Stimulated activated CD4-positive, alpha-beta T cell treated with anti-CD3 and anti-CD28 coated beads, Interleukin-4, amount 100 ng/mL, for 4 hours (primary cell): ENCODE measurements at places on chromosomes 4 and X.
A peak's percentile ranks its signal among the peaks of the same experiment; 100 is the strongest.

DNA sequence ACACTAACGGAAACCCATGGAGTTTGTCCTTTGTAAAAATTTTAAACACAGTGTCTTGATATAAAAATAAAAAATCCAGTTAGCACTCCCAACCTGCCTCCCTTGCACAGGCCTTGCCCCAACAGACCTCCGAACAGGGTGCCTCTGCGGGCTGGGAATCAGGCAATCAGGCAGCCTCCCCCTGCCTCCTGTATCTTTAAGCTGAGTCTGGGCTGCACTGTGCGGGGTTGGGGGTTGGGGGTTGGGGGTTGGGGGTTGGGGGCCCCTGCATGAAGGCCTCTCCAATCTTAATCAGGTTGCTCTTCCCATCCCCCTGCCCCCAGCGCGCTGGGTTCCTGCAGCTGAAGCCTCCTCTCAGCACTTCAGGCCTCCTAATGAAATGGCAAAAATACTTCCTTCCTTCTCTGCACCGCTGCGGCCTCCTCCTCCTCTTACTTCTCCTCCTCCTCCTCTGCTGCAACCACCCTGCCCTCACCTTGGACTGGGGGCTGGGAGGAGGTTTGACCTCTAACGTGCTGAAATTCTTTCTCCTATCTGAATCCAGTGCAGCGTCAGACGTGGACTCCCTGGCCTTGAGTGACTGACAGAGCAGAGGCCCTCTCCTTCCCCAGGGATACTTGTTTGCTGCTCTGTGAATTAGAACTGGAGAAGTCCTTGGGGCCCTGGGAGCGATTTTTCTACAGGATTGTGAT is 26.6 kb downstream of the NLGN3 start:
- no peak for DNase-seq

GRCh38 chrX:23773601-23774175 is 9.3 kb upstream of the SAT1 start:
- no peak for DNase-seq

DNA sequence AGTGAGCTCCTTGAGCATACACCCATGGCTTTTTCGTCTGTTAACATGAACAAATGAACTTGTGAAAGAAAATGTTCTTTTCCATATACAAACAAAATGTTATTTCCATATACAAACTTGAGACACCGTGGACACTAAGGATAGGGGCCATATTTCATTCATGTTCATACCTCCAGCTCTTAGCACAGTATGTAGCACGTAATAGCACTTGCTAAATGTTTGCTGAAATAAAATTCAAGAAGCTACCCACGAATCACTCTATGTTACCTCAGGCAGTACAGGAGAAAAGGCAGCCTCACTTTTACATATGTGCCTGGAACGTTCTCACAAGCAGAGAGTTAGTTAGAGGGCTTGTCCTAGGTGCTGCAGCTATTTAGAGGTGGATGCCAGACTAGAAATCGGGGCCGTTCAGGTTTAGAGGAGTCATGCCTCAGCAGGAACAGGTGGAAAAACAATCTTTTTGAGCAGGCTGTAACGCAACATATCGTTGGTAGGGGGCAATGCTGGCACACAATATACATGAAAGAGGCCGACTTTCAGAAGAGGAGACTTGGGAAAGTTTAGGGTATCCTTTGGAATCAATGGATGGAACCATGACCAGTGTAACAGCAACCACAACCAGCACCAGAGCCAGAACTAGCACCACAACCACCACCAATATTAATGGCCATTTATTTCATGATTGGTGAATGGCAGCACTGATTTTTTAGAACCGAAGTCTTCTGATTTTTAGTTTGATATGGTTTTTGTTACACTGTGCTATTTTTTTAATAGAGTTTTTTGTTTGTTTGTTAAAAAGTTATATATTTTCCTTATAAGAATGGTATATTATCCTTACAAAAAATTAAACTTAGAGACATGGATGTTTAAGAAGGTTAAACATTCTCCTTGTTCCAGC is 14.8 kb upstream of the PAQR3 start:
- DNase-seq: no peak

- DNase-seq: no peak
Observed at GRCh38 chr4:52711272-52711671, 40.0 kb downstream of the ERVMER34-1 start.

DNA sequence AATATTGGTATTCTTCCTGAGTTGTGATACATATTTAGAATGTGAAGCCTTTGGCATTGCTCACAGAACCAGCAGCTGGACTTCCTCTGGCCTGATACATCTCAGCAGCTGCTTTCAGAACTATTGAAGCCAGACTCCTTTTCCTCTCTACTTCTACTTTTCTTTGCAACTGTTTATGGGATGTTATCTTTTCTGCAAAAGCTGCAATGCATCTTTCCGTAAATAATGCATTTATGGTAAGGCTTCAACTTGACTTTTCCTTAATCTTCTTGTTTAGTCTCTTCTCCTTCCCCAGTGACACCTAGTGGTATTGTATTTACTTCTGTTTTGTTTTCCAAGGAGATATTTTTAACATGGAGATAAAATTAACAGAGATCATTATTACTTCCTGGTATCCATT is 1548.7 kb downstream of the PCDH7 start:
- DNase-seq: no peak

DNA sequence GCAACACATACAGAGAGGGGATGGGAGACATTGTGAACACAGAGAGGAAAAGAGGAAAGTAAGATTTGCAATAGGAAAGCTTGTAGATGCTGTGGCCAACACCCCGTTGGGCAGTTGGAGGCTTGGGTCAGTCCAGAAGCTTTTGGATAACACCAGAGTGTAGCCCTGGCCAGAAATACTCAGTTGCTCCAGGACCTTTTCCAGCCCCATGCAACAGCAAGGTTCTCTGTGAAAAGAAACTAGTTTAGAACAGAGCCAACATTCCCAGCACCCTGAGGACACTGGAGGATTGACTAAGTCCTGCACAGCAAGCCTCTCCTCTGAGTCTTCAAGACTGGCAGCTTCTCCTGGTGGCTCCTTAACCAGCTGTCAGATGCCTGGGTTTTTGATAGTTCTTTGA is 27.9 kb upstream of the NAF1 start:
- no peak for DNase-seq

DNA sequence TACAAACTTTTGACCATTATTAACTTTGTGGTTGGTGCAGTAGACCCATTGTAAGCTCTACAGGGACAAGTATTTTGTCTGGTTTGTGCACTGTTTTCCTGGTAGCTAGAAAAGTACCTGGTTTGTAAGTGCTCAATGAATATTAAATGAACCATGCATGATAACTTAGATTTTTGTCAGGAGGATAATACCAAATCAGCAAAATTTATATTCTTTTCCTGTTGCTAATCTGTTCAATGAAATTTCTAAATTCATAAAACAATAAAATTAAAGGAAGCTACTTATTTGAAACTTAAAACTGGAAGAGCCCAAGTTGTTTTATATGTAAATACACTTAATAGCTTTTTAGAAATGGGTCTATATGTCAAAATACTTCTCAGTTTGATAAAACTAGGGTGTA is 17.6 kb downstream of the HSPA4L start:
- no peak for DNase-seq

DNA sequence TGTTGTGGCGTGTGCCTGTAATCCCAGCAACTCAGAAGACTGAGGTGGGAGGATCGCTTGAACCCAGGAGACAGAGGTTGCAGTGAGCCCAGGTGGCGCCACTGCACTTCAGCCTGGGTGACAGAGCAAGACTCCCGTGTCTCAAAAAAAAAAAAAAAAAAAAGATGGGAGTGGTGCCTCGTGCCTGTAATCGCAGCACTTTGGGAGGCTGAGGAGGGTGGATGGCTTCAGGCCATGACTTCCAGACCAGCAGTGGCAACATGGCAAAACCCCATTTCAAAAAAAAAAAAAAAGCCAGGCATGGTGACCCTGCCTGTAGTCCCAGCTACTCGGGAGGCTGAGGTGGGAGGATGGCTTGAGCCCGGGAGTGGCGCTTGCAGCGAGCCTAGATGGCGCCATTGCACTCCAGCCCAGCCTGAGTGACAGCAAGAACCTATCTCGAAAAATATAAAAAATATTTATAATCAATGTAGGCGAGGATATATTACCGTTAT is 27.0 kb downstream of the EIF2S3 start:
- DNase-seq: peak; percentile 35

- DNase-seq: no peak
Observed at GRCh38 chr4:167939863-167940616, 152.3 kb upstream of the ANXA10 start.

GRCh38 chr4:70425306-70425705 is 27.6 kb downstream of the OPRPN start:
- no peak for DNase-seq

- no peak for DNase-seq
Observed at GRCh38 chr4:134883831-134884449, 682.4 kb upstream of the PABPC4L start.

DNA sequence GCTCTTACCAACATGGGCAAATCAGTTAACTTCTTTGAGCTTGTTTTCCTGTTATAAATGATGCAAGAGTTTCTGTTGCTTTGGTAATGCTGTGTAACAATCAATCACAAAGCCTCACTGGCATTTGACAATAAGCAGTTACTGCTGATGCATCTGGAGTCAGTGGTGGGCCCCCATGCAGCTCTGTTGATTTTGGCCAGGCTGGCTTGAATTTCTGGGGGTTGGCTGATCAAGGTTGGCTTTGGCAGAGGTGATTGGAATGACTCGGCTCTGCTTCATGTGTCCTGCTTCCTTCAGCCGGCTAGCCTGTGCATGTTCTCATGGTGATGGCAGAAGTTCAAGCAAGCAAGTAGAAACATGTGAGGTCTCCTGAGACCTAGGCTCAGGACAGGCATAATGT is 90.4 kb downstream of the PHEX start:
- DNase-seq: no peak

- DNase-seq: peak; percentile 46
Observed at GRCh38 chrX:9885150-9885549, 82.0 kb upstream of the CLDN34 start.

GRCh38 chr4:129362691-129363274 is 266.8 kb downstream of the C4orf33 start:
- DNase-seq: peak; percentile 4

GRCh38 chr4:95293014-95293413 is 255.8 kb downstream of the UNC5C start:
- no peak for DNase-seq

DNA sequence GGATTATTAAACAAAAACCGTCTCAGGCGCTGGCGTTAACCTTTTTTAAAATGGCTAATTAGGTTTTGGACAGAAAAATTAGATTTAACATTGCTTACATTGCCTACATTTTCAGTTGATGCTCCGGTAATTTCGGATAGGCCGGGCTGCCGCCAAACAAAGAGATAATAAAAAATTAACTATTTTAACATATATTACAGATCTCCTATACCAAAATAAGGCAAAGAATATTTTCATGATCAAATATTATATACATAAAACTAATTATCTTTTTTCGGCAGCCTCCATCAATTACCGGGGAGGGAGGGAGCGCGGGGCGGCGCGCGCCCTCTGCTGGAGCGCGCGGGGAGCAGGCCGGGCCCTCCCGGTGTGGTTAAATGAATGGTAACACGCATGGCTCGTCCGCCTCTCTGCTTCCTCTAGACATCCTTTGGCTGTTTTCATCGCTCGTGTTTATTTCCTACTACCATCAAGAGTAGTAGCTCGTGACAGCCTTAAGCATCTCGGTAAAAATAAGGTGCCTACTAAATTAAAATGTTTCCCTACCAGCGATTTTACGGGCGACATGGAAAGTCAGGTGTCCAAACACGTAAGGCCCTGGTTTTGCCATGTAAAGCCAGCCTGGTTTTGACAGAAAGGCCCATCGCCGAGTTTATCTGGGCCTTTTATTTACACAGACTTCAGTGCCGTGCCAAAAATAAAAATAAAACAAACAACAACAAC is 52.4 kb upstream of the TMEM33 start:
- peak; percentile 60 for DNase-seq

GRCh38 chr4:140066031-140066930 is 87.7 kb downstream of the MAML3 start:
- DNase-seq: no peak
